ENCODE measurements at places on chromosomes 4 and X. TPM values are rescaled to one million over a fixed set of nuclear protein-coding genes. Genes with fewer than 3 reads are reported as not detected.

BST1 gene
- total RNA-seq = 17.1 TPM

CHRNA9 gene
- total RNA-seq = 1.2 TPM

MAGEA6 gene
- total RNA-seq = 12.3 TPM

RCHY1 gene
- total RNA-seq = 16.0 TPM

DAPP1 gene
- not detected for total RNA-seq

CT83 gene
- not detected for total RNA-seq

CT45A5 gene
- total RNA-seq = 0.26 TPM

CORIN gene
- not detected for total RNA-seq

SPANXD gene
- not detected for total RNA-seq

CXorf38 gene
- total RNA-seq = 10.4 TPM

NKX6-1 gene
- 0.82 TPM for total RNA-seq

LUZP4 gene
- total RNA-seq = not detected

DGKK gene
- not detected for total RNA-seq

HSFX2 gene
- 0.13 TPM for total RNA-seq

UGT2B10 gene
- not detected for total RNA-seq

FAM90A26 gene
- total RNA-seq = not detected

PPP2R2C gene
- total RNA-seq = 35.6 TPM

FAAH2 gene
- not detected for total RNA-seq

Data from A549 treated with RU486 at 1 μM for 4 hours (cell line).